Stimulated activated CD8-positive, alpha-beta memory T cell treated with anti-CD3 and anti-CD28 coated beads, Interleukin-4, amount 100 ng/mL, for 24 hours (primary cell): ENCODE measurements at places on chromosomes 4 and X.

- no peak for DNase-seq
These were observed 5.6 kb downstream of the AMOT start for GRCh38 chrX:112835019-112835418.

DNA sequence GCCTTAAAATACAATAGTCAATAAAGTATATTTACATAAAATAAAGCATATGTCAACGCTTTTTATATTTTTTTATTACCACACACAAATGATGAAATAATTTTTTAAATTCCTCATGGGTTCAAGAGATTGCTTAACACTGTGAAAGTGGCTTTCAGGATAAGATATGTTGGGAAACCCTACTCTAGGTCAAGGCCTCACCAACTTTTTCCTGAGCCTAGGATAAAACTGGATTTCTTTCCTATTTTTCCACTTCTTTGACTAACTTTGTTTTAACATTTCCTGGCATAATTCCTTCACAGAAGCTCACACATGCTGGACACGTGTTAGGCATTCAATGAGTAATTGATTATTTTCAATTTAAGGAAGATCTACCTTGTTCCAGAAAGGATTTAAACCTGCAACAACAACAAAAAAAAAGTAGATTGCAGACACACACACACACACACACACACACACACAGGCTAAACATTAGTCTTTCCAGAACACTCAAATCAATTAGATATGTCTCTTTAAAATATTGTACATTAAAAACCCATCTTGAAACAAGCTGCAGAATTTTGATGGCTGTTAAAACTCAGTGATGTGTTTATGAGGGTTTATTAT is 9.1 kb downstream of the KLB start:
- no peak for DNase-seq

- no peak for DNase-seq
These were observed 26.7 kb downstream of the ANKRD50 start for GRCh38 chr4:124685851-124686250.

DNA sequence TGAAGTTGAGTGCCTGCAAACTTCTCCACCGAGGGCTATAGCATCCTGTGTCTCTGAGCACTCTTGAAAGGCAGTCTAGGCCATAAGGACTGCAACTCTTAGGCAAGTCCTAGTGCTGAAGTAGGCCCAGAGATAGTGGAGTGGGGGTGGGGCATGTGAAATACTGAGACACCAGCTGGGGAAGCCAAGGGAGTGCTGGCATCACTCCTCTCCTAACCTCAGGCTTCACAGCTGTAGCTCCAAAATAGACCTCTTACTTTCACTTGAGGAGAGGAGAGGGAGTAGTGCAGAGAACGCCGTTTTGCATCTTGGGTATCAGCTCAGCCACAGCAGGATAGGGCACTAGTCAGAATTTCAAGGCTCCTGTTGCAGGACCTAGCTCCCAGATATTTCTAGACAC is 56.2 kb upstream of the CYSLTR1 start:
- no peak for DNase-seq

GRCh38 chr4:51932261-51932660 is 87.9 kb downstream of the LRRC66 start:
- no peak for DNase-seq

DNA sequence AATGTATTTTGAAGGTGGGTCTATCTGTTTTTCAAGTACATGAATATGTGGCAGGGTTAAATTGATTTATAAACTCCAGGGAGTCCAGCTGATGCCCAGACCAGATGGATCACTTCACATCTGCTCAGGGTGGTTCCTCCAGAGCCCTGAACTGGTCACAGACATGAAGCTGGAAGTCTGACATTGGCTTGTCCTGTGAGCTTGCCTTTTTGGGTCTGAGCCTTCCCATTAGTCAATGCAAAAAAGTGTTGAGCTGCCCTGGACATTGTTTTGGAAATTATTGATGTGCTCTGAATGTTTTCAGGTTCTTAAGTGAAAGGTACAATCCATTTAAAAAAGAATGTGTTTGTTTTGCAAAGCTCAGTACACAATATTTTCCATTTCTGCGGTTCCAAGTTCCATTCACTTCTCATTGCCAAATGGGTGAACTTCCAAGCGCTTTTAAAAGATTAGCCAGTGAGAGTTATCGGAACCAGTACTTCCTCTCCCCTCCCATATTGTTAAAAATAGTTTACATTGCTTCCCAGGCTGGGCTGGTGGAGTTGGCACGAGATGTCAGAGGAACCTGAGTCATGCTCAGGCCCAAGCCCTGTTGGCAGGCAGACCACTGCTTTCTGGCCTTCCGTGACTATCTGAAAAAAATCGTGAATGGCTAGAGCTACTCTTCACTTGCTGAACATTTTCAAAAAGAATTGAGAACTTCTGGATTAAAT is 52.1 kb downstream of the PDGFRA start:
- no peak for DNase-seq

- no peak for DNase-seq
These were observed 73.9 kb downstream of the QRFPR start for GRCh38 chr4:121306931-121307330.

DNA sequence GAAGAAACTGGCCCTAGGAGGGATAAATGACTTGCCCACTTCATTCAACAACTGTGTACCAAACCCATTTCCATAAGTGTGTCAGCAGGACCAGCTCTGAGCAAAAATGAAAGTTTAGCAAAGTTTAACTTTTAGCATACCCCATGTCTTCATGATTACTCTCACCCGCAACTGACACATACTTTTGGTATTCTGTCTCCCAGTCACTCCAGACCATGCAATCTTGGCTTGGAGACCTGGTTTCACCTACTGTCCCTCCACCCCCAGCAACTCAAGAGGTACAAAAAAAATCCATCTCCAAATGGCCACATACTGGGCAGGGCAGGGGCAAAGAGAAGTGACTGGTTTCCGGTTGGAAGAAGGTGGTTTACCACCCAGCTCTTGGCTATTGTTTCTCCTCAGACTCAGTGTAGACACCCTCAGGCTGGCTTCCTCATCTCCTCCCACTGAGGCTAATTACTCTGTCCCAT is 79.8 kb downstream of the RLIM start:
- DNase-seq: no peak

GRCh38 chr4:168766604-168767316 is 243.3 kb downstream of the CBR4 start:
- DNase-seq: no peak

GRCh38 chrX:147900349-147900748 is 11.4 kb upstream of the FMR1 start:
- DNase-seq: no peak

- DNase-seq: no peak
These were observed 41.0 kb upstream of the CDKN2AIP start for GRCh38 chr4:183403486-183403885.
